ENCODE measurements at places on chromosomes 6 and 20. TPM values are rescaled to one million over a fixed set of nuclear protein-coding genes. Genes with fewer than 3 reads are reported as not detected.

MOCS1 gene
- 17.3 TPM for polyA plus RNA-seq

ROS1 gene
- not detected for polyA plus RNA-seq

CYP39A1 gene
- 0.34 TPM for polyA plus RNA-seq

FHL5 gene
- polyA plus RNA-seq = 7.1 TPM

MEI4 gene
- polyA plus RNA-seq = not detected

IMPG1 gene
- not detected for polyA plus RNA-seq

PDE7B gene
- polyA plus RNA-seq = 2.0 TPM

CCM2L gene
- 3.4 TPM for polyA plus RNA-seq

RTF2 gene
- polyA plus RNA-seq = 128 TPM

FERMT1 gene
- 0.06 TPM for polyA plus RNA-seq

CGA gene
- 3.8 TPM for polyA plus RNA-seq

GJA10 gene
- not detected for polyA plus RNA-seq

Data from psoas muscle (tissue), 8 donors.